Iris pigment epithelial cell (primary cell): ENCODE measurements at places on chromosomes 7 and 10.
A peak's percentile ranks its signal among the peaks of the same experiment; 100 is the strongest.

DNA sequence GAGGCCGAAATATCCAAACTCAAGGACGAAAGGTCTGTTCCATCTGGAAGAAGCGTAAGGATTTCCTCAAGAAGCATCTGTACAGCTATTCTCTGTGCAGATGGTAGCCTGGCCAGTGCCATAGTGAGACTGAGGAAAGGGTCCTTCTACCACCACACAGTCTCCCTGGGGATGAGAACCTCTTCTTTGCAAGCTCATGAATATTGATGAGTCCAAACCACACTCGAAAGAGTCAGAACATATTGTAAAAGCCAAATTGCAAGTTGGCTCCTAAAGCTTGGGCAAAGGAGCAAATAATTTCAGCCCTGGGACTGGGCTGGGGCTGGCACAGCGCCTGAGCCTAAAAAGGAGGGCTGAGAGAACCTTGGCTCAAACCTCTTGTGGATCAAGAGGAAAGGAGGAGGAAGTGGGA is 66.1 kb upstream of the PIP4K2A start:
- DNase-seq: no peak

- no peak for DNase-seq
These were observed 106.2 kb upstream of the SEMA3D start for GRCh38 chr7:85292908-85293576.

DNA sequence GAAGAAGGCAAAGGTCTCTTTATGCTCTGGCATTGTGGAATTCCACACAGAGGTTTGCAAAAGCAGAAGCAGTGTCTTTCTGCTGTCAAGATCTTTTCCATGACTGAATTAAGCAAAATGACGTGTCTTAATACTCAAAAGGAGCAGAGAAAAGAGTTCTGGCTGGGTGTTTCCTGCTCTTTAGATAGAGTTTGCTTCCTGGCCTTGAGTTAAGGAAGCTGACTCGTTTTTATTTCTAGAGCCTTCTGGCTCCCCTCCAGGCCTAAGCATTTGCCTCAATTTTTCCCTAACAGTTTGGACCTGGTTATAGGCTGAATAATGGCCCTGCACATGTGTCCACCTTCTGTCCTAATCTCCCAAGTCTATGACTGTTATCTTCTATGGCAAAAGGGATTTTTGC is 21.6 kb downstream of the TAS2R41 start:
- peak; percentile 84 for DNase-seq

DNA sequence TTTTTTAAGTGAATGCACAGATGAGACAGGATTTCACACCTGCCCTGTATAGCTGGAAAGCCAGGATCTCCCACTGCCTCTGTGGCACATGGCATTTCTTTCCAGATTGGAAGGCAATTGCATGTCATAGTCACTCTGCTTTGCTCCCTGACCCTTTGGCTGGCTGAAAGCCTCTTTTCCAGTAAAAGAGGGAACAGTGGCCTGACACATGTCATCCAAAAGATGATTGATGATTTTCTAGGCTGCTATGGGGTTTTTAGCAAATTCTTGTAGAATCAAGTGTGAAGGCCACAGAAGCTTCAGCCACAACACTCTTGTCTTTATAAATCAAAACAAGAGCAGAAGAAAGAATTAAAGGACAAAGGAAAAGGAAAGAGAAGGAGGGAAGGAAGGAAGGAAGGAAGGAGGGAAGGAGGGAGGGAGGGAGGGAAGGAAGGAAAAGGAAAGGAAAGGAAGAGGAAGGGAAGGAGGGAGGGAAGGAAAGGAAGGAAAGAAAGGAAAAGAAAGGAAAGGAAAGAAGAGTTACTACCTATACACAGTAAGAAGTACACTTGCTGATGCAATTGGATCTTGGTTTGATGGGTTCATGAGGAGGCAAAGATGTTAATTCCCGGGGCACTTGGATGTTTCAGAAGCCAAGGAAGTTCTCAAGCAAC is 158.9 kb upstream of the FRMD4A start:
- no peak for DNase-seq

GRCh38 chr10:78542521-78542920 is 508.9 kb downstream of the RPS24 start:
- no peak for DNase-seq
